ENCODE measurements at places on chromosomes 1 and 21. TPM values are rescaled to one million over a fixed set of nuclear protein-coding genes. Genes with fewer than 3 reads are reported as not detected.

- DNase-seq, result no peak
Observed at GRCh38 chr1:9320520-9321479, 28.1 kb downstream of the SPSB1 start.

GRCh38 chr1:215497528-215497927, 69.6 kb upstream of the KCTD3 start:
- no peak for DNase-seq

The DHCR24 gene
- total RNA-seq, result 123 TPM

The DISP1 gene
- total RNA-seq, result 6.4 TPM

DNA sequence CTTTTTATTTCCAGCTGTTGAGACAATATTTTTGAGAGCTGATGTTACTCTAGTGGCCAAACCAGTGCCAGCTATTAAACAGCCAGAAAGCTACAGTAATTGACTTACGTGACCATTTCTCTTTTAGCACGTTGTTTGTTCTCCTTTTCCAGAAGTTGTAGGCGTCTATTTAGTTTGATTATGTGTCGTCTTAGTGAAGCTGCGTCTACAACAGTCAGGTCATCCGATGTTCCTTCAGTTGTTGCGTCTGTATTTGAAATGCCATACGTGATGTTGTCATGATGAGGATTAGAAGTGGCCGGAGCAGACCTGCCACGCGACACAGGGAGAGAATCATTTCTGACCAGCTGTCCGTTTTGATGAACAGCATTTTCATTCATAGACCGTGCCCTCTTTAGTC, 38.2 kb downstream of the TMEM51 start:
- no peak for DNase-seq

The POU3F1 gene
- not detected for total RNA-seq

GRCh38 chr1:86621286-86621685, 74.4 kb downstream of the CLCA4 start:
- DNase-seq, result no peak
